NCI-H446 treated with DMSO at 0.1 percent for 48 hours (cell line): ENCODE measurements at places on chromosomes 12 and 14.

DNA sequence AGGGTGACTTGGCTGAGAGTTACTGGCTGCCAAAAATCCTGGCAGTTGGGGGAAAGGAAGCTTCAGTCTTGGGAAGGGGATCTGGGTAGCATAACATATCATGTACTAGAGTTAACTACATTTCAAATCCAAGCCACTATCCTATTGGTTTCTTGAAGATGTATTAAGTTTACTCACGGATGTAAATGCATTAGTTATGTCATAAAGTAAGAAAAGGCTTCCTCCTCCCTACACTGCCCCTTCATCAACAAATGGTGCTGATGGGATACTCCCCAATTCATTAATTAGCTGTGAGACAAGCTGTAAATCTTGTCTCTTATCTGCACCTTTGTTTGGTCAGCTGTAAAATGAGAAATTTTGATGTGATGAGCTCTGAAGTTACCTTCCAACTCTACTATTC is 150.1 kb upstream of the SOX5 start:
- DNase-seq, result no peak

GRCh38 chr12:77042833-77043232 is 22.5 kb downstream of the E2F7 start:
- no peak for DNase-seq

- peak; percentile 31 for DNase-seq
These were observed 6.7 kb upstream of the CLEC7A start for GRCh38 chr12:10136637-10137205.

- no peak for DNase-seq
These were observed 210.8 kb downstream of the PCNX1 start for GRCh38 chr14:71117839-71118743.

DNA sequence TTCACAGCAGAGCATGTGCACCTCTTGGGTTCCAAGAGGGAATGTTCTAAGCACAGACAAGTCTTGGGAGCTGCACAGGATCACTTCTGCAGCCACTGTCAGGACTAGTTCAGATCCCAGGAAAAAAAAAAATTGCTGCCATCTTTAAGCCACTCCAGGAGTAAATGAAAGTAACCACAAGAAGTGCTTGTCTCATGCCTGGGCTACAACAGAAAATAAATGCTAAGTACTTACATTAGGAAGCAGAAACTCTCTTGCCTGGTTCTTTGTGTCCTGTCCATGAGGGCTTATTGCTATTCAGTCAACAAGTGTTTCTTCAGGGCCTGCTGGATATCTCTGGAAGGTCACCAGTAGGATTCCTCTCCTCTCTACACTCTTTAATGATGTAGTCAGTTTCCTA is 176.1 kb downstream of the KTN1 start:
- no peak for DNase-seq

GRCh38 chr12:120485961-120486881 is 9.7 kb upstream of the DYNLL1 start:
- no peak for DNase-seq

DNA sequence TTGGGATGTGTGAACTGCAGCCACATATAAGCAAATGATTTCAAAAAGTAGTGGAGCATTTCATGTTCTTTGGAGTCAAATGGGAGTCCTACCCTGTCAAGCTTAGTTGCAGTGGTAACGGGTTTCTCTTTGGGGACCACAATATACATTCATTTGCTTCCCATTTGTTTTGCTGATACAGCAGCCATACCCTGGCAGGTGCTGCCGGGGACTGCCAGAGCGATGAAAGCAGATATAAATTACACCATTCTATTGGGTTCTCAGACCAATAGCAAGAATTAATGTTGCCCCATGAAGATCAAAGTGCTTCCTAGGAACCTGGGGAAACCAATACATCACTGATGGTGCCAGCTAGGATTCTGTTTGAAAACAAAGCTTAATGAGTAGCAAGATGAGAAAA is 1621.5 kb upstream of the FLRT2 start:
- DNase-seq, result no peak

DNA sequence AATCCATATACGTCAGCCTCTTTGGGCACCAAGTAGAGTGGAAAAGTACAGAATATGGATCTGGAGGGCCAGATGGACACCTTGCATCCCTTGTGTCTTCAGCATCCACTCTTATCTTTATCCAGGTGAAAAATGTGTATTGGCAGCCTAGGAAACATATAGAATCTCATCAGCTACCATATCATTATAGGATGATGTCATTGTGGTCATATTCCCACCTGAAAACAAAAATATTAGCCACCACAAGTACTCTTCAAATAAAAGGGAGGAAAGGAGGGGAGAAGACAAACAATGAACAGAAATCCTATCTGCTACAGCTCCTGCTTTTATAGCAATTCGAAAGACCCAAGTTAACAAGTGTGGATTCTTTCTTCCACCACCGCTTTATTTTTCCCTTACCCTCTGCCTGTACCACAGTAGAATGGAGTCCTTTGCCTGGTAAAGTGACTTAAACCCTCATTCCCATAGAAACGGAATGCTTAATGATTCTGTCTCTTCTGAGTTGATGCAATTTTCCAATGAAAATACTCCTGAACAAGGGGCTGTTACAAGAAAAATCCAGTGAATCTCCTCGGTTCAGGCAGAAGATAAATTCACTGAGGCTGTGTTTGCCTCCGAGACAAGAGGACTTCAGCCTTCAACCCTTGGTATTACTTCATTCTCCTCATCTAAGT is 13.8 kb upstream of the IL26 start:
- no peak for DNase-seq

- DNase-seq, result peak; percentile 25
These were observed 220.5 kb downstream of the BCAT1 start for GRCh38 chr12:24728366-24728765.

- DNase-seq, result no peak
These were observed 34.8 kb upstream of the CLEC14A start for GRCh38 chr14:38290601-38291188.

GRCh38 chr12:121823101-121823726 is 19.4 kb downstream of the SETD1B start:
- no peak for DNase-seq

- DNase-seq, result no peak
These were observed 62.8 kb upstream of the SLC35F4 start for GRCh38 chr14:57928732-57929131.

- no peak for DNase-seq
These were observed 27.6 kb downstream of the WASHC3 start for GRCh38 chr12:102033991-102034745.

DNA sequence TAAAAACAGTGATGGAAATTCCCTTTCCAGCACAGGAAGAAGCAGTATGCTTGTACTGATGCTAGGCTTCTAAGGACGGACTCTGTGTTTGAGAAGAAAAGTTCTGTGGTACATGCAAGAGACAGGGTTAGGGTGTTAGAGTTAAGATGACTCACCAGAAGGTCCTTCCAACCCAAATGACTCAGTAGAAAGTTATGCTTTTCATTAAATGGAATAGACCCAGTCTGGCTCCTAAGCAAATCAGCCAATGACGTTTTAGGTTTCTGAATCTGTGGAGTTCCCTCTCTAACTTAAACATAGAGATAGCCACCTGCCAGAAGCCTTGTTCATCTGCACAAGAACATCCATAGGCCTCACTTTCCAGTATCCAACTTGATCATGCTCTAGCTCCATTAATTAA is 5.7 kb downstream of the PTHLH start:
- peak; percentile 76 for DNase-seq

DNA sequence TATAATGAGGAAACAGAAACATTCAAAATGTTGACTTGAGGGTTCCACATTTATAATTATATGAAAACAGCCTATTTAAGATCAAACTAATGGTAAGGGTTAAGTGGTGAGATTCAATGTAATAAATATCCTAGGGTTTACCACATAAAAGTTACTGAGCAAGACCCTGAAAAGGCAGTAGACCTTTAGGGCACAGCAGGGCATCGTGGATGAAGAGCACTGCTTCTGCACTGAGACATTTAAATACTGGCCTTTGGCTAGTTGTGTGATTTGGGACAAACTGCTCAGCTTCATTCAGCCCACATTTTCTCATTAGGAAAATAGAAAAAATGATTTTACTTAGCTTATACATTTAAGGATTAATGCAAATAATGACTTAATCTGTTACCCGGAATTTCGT is 42.0 kb downstream of the CNTN1 start:
- DNase-seq, result no peak

- no peak for DNase-seq
These were observed 6.5 kb upstream of the CDK2AP1 start for GRCh38 chr12:123278101-123278627.

- DNase-seq, result no peak
These were observed 40.7 kb upstream of the MTERF2 start for GRCh38 chr12:107027636-107028053.

DNA sequence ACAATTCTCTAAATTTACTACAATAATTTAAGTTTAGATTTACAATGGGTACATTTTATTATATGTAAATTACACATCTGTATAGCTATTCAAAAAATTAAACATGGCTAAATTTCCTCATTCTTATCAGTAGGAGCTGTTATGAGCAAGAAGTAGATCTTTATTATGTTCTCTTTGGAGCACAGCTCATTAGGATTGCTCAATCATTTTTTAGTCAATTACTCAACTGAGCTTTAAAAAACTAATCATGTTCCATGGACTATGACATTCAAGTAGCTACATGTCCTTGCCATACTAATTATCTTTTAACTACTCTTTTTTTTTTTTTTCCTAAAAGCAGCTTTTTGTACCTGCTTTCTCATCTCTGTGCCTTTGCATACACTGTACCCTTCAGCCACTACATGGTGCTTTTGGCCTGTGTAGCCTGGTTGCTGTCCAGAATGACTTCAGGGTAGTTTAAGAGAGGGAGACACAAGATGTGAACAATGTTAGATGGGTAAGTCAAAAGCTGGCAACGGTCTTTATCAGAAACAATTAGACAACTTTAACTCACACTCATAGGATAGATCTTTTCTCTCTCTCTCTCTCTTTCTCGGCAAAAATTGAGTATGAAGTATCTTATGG is 69.0 kb downstream of the SSPN start:
- no peak for DNase-seq

GRCh38 chr14:23694085-23694948 is 58.2 kb downstream of the DHRS2 start:
- no peak for DNase-seq

DNA sequence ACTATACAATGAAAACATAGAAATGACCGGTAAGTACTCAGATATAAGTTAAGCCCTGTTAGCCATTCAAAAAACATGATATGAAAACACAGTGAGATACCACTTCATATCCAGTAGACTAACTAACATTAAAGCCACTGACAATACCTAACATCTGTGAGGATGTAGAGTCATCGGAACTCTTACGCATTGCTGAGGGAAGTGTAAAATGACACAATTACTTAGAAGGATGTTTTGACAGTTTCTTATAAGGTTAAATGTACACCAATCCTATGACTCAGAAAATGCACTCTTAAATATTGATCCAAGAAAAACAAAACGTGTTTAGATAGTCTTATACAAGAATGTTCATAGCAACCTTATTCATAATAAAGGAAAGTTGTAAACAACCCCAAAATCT is 782.9 kb downstream of the BCL11B start:
- DNase-seq, result no peak

DNA sequence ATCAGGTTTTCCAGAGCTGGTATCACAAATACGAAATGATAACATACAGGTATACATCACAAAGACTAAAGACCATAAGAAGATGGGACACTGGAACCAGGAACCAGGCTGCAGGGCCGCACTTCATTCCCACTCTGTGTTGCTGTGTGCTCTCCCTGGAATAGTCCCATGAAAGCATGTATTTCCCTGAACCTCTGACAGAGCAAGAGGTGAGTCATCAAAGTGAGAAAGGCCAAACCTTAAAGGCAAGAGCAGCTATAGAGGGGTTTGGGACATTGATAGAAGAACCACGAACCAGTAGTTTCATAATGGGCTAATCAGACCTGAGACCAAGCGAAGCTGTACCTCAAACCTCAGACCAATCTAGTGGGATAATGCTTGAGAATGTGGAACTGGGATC is 283.0 kb upstream of the PRKD1 start:
- no peak for DNase-seq

DNA sequence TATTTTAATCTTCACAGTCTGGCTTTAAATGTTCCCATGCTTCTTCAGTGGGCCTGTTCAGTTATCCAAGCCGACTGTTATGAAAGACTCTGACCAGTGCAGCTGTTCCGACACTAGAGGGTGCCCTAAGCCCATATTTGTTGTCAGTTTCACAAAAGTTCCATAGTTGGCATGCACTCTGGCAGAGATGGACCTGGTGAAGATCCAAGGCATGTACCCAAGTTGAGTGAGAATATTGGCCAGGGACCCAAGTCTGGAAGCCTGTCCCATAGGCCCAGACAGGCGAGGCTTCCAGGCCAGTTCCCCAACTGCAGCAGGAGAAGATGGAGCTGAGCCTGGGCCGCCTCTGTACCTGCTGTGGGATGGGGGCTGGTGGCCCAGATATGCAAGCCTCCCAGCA is 27.4 kb upstream of the GUCY2C start:
- peak; percentile 38 for DNase-seq

GRCh38 chr14:38212111-38212510 is 4.4 kb downstream of the SSTR1 start:
- no peak for DNase-seq

DNA sequence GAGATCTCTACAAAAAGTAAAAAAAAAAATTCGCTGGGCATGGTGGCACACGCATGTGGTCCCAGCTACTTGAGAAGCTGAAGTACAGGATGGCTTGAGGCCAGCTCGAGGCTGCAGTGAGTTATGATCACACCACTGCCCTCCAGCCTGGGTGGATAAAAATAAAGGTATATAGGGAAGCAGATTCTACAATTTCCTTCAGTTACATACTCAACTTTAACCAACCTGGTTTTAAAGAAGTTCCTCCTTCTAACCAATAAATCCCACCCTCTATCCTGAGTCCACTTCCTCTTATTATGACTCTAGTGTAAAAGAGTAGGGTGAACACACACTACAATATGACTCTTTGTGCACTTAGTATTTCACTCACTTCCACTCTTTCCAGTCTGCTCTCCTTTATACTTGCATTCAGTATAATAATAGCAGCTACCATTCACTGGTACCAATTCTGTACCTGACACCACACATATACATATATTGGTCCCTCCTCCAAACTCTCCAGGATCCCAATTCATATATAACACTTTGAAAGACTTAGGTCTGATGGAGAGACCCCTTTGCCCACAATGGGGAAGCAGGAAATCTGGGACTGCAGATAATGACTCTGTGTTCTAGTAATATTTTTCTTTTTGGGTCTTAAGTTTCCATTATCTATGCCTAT is 2.3 kb downstream of the ARF3 start:
- no peak for DNase-seq
